ENCODE measurements at places on chromosomes 16 and 17. TPM values are rescaled to one million over a fixed set of nuclear protein-coding genes. Genes with fewer than 3 reads are reported as not detected.

GRCh38 chr17:79070266-79070880 is 4.3 kb upstream of the ENGASE start:
- no peak for DNase-seq

ARHGDIG gene
- total RNA-seq, result not detected

DNA sequence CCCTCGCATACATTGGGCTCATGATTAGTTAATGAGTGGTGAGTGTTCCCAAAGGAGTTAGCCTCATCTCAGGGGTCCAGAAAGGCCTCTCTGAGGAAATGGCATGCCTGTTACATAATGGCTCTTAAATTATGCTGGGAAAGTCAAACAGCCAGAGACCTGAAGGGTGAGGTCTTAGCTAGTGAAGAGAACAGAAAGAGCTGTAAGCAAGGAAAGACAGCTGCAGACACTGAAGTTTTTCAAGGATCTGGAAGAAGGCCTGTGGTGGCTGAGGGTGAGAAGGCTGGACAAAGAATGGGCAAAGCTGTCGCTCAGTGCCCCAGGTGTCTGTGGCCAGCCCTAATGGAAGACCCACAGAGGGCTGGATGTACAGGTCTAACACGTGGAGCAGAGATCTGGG is 10.4 kb downstream of the SP2 start:
- no peak for DNase-seq

CLEC3A gene
- not detected for total RNA-seq

- peak; percentile 99 for DNase-seq
Measured at GRCh38 chr17:7857713-7858521, at the start of gene CYB5D1. Gene CYB5D1 (plus strand): TSS chr17:7858003. CDS start chr17:7858135, 132 bp downstream.

ZDHHC1 gene
- total RNA-seq, result 32.9 TPM

GRCh38 chr17:77831474-77832179 is 126.9 kb upstream of the TNRC6C start:
- DNase-seq, result no peak

- DNase-seq, result no peak
Measured at GRCh38 chr17:29140631-29141513, 39.3 kb downstream of the MYO18A start.

DNA sequence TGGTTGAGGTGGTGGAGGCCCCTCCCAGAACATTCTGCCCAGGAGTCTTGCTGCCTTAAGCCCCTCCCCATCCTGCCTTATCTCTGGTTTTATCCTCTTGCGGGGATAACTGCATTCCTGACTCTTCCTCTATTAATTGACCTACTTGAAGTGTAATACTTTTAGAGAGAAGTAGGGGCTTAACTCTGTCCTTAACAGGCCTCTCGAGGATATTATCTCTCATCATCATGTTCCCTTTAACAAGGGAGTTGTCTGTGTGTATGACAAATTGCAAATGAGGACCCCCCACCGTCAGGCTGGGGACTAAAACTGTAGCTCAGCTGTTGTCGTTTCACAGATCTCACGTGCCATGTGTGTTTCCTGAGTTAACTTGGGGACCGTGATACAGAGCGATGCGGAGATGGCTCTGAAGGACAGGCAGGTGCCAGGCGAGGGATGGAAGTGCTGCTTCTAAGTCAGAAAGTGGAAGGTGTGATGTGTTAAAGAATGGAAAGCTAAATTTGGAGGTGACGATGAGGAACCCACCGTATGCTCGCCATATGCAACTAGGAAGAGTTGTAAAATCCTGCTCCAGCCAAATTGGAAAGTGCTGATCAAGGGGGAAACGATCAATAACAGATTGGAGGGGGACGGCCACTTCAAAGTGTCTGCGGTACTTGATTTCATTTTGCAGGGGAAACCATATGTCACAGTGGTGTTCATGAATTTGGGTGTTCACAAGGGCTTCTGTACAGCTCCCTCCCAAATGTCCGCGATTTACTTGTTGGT is 106.3 kb downstream of the RPTOR start:
- no peak for DNase-seq

KRT40 gene
- total RNA-seq, result not detected

TM4SF5 gene
- not detected for total RNA-seq

LONP2 gene
- total RNA-seq, result 50.3 TPM

Data from tibial nerve (tissue), 4 donors.